Stimulated activated CD8-positive, alpha-beta memory T cell treated with anti-CD3 and anti-CD28 coated beads, Interleukin-7, amount 100 ng/mL, for 1 hour (primary cell): ENCODE measurements at places on chromosomes 12 and 14.

GRCh38 chr12:70288817-70289216, 45.6 kb downstream of the CNOT2 start:
- DNase-seq: no peak

- DNase-seq: no peak
Measured at GRCh38 chr12:132033627-132034026, 83.9 kb downstream of the EP400 start.

DNA sequence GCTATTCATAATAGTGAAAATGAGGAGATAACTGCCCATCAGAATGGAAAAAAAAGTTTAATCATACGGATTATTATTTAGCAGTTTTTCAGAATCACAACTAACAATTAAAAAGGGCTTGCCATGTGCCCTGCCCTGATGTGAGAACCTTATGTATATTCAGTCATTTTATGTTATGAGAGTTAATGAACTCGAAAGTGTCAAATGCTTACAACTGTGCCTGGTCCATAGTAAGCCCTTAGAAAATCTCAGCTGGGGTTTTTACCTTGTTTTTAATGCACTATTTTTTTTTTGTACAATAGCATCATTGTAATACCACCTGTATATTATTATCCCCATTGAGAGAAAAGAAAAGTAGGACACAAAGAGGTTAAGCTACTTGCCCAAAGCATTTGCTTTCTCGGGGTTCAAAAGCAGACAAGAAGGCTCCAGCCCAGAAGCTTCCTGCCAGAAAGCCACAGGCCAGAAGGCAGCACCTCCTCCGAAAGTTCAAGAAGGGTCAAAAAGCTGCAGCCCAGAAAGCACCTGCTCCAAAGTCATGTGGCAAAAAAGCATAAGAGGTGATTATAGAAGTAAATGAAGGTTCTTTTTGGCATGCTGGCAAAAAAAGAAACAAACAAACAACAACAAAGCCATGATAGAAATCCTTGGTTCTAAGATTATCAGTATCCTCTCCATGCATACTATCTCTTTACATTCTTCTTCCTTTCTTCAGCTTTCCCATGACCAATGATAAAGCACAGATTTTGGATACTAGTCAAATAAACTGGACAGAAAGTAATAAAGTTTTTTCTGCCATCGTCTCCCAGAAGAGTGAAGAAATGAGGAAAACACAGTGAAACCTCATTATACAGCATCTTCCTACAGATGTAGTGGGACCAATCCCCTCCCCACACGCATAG, 59.1 kb upstream of the NAP1L1 start:
- no peak for DNase-seq

- no peak for DNase-seq
Measured at GRCh38 chr12:62785941-62786559, 148.9 kb downstream of the PPM1H start.

GRCh38 chr14:56752428-56752827, 57.9 kb downstream of the OTX2 start:
- no peak for DNase-seq

DNA sequence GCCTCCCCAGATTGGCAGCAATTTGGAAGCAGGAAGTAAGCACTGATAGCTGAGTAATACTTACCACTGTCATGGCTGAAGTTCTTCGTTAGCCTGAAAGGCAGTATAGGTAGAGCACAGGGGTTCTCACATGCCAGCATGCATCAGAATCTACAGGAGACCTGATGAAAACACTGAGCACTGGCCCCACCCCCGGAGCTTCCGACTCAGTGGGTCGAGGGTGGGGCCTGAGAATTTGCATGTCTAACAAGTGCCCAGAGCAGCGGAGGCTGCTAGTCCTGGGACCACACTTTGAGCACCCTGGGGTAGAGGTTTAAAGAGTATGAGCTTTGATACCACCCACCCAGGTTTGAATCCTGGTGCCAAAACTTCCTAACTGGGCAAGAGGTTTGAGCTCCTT, 89.6 kb downstream of the FBXW8 start:
- DNase-seq: no peak

DNA sequence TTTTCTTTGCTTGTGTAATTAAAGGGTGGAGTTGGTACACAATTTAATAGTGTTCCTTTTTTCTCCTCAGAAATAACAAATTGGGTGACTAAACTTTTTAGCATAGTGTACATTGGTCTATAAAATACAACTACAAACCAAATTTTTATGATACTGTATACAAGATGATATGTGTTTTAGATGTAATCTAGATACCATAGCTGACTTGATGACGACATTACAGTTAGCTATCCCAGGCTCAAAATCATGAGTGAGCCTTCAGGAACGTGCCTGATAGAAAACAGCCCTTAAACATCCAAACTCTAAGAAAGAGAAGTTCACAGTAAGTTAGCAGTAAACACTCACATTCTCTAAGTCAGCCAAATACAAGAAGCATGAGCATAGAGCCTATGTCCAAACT, 99.0 kb upstream of the SSTR1 start:
- no peak for DNase-seq

DNA sequence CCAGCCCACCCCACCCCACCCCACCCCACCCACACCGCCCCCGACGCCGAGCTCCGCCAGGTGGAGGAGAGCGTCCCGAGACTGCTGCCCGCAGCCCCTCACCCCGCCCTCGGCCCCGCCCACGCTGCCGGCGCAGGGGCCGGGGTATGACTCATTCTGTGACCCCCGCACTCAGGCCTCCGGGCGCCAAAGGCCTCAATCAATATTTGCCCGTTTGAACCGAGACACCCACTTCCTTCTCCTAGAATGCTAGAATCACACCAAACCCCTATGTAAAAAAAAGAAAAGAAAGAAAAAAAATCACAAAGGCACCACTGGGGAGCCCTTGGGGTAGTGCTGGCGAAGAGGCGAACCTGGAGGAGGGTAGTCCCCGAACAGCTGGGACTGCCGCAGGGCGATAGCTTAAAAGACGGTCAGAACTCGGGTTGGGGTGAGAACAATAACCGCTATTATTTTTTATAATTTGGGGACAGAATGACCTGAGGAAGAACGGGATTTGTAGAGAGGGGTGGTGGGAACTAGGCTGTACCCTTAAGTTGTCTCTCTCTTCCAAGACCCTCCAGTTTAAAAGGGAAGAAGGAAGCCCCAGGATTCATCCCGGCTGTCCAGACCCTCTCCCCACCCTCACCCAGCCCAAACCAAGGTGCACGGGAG, 894 bp downstream of the KRT8 start:
- no peak for DNase-seq

GRCh38 chr12:14558473-14558959, 9.2 kb downstream of the PLBD1 start:
- DNase-seq: no peak

DNA sequence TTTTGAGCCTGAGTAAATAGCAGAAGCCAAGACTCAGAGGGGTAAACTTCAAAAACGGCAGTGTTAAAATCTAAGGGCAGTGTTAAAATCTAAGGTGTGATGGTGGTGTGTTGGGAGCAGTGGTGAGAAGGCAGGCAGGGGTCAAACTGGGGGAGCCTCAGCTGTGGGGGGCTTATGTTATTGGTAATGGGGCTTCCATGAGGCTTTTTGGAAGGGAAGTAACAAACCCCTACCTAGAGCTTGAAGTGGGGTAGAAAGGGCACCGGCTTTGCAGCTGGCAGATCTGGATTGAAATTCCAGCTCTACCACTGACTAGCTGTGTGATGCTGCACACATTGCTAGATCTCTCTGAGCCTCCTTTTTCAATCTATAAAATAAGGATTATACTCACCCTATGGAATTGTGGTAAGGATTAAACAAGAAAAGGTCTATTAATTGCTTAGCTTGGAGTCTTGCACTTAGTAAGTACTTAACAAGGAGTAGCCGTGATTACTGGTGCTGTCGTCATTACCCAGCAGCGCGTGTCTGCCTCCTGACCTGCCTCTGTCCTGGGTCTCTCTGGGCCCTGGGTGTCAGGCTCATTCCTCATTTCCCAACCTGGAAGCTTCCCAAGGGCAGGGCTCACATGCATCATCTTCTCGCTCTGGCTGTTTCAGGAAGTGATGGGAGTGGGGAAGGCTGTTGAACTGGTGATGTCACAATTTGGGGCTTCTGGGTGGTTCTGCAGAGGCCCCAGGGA, 18.5 kb upstream of the KRT80 start:
- DNase-seq: no peak

DNA sequence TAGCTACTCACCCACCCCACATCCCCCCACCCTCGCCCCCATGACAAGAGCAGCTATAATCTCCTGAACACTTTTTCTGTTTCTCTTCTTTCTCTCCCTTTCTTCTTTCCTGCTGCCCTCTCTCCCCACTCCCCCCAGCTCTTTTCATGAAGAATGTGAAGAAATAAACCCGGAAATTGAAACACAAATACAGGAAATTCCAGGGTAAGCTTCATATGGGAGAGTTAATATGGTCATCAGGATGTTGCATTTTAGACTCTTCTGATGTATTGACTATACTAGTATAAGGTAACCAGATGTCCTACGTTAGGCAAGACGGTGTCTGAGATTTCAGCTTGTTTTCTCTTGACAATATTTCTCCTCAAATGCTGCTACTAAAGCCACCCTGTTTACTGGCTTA, 41.6 kb upstream of the LRIG3 start:
- no peak for DNase-seq
